ENCODE measurements at places on chromosomes 6 and 20.

DNA sequence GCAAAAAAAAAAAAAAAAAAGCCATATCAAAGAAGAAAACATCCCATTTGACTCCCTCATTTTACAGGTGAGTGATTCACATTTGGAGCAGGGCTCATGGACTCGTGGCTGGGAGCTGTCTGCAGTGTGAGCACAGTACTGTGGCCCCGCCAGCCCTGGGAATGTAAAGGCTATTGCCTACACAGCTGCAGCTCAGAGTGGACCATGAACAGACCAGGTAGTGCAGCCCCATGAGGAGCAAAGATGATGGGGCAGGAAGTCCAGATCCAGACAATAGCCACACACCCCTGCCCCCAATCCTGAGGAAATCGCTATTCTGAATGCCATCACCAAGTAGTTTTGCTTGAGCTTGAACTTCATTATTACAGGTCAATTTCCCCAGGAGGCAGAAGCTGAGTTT, 55.4 kb downstream of the LINC00237 start:
- no peak for DNase-seq

- DNase-seq, result no peak
Measured at GRCh38 chr6:138310821-138311220, 66.9 kb upstream of the SMIM28 start.

GRCh38 chr6:113082745-113083144, 735.6 kb downstream of the RFPL4B start:
- no peak for DNase-seq

DNA sequence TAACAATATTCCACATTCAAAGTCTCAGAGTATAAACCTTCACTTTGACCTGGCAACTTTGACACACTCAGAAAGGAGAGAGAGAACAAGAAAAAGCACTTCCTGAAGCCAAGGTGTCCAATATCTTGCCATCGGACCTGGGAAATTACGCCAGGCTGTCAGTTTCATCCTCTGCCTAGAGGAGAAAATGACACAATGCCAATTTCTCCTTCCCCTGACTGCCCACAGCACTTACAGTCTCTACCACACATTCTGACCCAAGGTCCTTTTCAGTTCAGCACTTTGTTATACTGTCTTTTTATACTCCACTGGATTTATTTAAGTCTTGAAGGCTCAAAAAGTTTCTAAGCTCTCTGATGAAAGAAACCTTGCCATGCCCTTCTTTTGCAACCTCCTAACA, 250.4 kb downstream of the GMPR start:
- DNase-seq, result peak; percentile 12

DNA sequence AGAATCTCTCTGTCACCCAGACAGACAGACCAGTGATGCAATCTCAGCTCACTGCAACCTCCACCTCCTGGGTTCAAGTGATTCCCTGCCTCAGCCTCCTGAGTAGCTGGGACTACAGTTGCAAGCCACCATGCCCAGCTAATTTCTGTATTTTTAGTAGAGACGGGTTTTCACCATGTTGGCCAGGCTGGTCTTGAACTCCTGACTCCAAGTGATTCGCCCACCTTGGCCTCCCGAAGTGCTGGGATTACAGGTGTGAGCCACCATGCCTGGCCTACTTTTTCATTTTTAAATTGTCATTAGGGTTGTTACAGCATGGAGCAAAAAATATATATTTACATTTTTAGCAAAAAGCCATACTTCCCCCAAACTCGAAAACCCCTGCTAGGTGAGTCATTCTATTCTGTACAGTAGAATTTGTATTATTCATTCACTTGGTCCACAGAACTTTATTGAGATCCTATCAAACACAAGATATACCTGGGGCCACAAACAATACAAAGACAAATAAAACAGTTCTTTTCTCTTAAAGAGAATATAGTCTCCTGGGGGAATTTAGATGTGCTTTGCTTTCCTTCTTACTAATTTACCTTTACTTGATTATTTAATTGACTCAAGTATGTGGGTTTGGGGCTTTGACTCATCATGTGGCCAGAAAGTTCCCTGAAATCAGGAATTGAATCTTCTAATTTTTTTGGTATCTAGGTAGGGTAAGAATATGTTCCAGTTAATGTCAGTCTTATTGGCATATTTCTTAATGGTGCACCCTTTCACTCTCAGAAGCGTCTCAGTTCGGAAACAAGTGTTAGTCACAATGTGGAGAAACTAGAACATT, 16.6 kb upstream of the CCND3 start:
- no peak for DNase-seq

DNA sequence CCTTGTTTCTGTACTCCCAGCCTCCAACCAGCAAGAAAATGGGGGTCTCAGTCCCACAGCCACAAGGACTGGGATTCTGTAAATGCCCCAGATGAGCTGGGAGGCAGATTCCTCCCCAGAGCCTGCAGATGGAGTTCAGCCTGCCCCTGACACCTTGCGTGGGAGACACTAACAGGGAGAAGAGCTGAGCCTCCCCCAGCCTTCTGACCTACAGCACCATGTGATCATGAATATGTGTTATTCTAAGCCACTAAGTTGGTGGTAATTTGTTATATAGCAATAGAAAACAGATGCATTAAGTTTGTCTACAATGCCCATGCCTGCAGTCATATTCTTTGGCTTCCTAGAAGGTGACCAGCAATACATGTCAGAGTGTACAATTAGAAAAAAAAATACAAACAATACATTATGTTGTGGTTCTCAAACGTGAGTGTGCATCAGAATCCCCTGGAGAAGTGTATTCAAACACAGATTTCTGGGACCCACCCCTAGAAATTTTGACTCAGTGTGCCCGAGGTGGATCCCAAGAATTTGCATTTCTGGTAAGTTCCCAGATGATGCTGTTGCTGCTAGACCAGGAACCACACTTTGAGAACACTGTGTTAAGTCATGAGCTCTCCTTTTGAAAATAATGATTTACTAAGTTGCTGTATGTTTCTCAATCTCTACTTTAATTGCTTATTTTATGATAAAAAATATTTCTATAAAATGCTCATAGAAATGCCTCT, 39.9 kb downstream of the SLC22A3 start:
- no peak for DNase-seq

DNA sequence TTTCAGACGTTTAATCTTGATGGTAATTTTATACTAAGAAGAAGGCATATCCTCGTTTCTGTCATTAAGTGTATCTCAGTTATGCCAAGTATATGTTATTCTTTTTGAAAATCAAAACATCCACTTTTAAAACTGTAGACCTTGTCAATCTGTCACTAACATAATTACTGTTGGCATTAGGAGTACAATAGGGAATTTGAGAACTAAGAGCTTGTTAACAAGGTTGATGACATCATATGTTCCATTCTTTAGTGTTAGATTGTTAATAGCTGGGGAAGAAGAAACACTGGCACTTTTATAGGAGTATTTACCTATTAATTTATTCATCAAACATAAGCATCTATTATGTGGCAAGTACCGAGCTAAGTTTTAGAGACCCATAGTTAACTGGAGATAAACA, 76.2 kb downstream of the MAP3K4 start:
- DNase-seq, result no peak

DNA sequence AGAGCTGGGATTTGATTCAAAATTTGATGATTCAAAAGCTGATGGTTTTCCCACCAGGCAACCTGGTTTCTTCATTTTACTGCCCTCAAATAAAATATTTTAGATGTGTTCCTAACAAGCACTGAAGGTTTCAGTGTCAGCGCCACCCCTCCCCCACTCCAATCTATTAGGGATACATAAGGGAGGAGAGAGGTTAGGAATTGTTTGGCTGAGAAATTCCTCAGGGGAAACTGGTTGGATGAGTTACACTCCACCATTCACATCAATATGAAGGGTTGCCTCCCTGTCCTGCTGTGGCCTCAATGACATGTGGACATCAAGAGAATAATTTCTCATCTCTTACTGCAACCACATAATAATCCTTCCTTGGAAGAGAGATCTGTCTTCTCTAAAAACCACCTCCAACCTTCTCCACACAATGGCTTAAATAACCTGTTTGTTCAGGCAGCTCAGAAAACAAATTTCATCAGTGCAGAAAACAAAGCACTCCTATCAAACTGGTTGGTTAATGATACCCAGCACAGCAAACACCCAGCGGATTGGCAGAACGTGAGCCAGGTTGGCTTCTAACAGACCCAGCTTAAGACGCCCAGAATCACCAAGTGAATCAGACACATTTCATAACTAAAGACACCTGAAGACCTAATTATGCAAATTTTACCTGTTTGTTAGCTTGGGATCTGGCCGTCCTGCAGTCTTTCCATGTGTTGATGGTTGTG, 136.0 kb upstream of the SGK1 start:
- DNase-seq, result no peak

GRCh38 chr20:43525021-43525420, 17.5 kb downstream of the L3MBTL1 start:
- DNase-seq, result no peak

DNA sequence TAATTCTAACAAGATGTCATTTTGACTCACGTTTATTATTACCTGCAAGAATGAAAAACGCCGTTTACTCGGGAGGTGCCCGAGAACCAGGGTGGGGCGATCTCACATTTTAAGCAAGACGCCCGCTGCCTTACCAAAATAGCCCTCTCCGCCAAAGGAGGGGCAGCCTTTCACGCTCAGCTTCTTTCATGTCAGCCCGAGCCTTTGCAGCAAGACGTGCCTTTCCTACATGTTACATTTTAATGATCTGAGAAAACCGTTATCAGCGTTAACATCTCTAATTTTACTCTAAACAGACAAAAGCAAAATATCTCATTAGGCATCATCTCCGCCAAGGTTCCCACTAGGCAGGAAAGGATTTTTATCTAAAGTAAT, 2.0 kb downstream of the BACH2 start:
- peak; percentile 53 for DNase-seq

GRCh38 chr6:147712841-147713240, 204.4 kb downstream of the SAMD5 start:
- no peak for DNase-seq

- no peak for DNase-seq
Measured at GRCh38 chr20:64011366-64011779, 24.6 kb upstream of the C20orf204 start.
